ENCODE measurements at places on chromosomes 16 and 17.

DNA sequence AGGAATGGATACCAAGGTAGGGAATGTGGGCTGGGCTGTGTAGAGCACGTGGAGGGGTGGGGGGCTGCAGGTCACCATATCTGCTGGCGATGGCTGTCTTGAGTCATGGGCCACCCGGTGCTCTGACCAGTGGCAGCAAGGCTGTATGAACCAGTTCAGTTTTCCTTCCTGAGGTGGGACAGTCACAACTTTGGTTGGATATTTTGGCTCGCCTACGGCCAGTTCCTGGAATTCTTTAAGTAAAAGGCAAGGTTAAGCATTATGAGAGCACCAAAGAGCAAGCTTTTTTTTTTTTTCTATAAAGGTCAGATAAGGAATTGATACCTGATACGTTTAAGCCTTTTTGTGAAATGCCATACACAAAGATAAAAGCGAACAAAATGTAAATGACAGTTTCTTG lies 81.9 kb downstream of the USP22 start:
- no peaks in the 10 kb centered on the region for H3K27me3 ChIP-seq
- H3K4me3 ChIP-seq: no peak overlapping the region
- no peak overlapping the region for H3K27ac ChIP-seq

DNA sequence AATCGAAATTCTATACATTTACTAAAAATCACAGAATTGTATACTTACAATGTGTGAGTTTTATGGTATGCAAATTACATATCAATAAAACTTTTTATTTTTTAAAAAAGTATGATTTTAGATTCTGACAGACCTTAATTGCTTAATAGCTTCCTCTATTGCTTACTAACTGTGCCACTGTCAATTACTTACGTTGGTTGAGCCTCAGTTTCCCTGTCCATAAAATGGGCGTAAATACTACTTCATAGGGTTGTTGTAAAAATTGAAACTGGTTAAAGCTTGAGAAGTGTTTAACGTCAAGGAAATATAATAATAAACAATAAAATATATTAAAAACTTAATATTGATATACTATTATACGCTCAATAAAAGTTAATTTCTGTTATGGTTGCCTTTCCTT lies 203.4 kb downstream of the SHISA9 start:
- H3K4me1 ChIP-seq: no peaks in the 10 kb centered on the region
- DNase-seq: no peak
- H3K36me3 ChIP-seq: no peaks in the 10 kb centered on the region

- H3K4me3 ChIP-seq: no peak overlapping the region
- DNase-seq: no peak
- H3K4me1 ChIP-seq: no peaks in the 10 kb centered on the region
- no peaks in the 10 kb centered on the region for H3K27me3 ChIP-seq
- no peak overlapping the region for H3K27ac ChIP-seq
Observed at GRCh38 chr16:22623351-22623781, 112.7 kb downstream of the NPIPB5 start.

DNA sequence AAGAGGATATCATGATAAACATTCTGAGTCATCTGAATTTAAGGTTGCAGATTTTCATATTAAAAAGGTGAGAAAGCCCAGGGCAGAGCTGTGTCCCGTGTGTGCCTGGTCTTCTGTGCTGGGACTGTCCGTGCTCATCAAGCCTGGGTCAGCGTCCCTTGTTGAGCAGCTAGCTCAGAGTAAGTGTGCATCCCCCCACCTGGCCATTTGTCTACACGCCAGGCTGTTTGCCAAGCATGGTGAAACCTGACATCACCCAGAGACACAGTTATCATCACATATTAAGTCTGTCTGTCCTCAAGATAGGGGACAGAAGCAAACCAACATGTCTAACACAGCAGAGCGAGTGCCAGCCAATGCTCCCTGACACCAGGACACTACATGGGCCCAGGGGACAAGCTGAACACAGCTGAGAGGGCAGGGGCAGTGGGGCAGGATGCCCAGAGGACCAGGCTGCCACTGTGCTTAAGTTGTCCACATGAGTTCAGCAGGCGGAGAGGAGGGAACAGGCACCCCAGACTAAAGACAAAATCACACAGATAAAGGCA lies 57.9 kb upstream of the CNEP1R1 start:
- no peak overlapping the region for H3K4me3 ChIP-seq
- H3K27ac ChIP-seq: no peak overlapping the region
- H3K36me3 ChIP-seq: no peaks in the 10 kb centered on the region
- DNase-seq: no peak
- H3K27me3 ChIP-seq: no peaks in the 10 kb centered on the region

GRCh38 chr17:4165301-4166010 lies 22.5 kb downstream of the CYB5D2 start:
- no peak for DNase-seq
- H3K27ac ChIP-seq: no peak overlapping the region
- no peaks in the 10 kb centered on the region for H3K4me1 ChIP-seq
- H3K27me3 ChIP-seq: no peaks in the 10 kb centered on the region
- no peak overlapping the region for H3K4me3 ChIP-seq
- H3K36me3 ChIP-seq: peaks cover 50% of the 10 kb centered on the region

GRCh38 chr17:82985973-82986372 lies 93.4 kb upstream of the METRNL start:
- H3K4me3 ChIP-seq: no peak overlapping the region
- H3K27ac ChIP-seq: no peak overlapping the region
- H3K36me3 ChIP-seq: no peaks in the 10 kb centered on the region

- no peak overlapping the region for H3K27ac ChIP-seq
- H3K36me3 ChIP-seq: no peaks in the 10 kb centered on the region
- H3K4me3 ChIP-seq: no peak overlapping the region
- H3K4me1 ChIP-seq: no peaks in the 10 kb centered on the region
- no peaks in the 10 kb centered on the region for H3K27me3 ChIP-seq
- DNase-seq: no peak
Observed at GRCh38 chr17:43467981-43468581, 15.7 kb upstream of the DHX8 start.

GRCh38 chr16:78549366-78549765 lies 449.9 kb downstream of the WWOX start:
- no peaks in the 10 kb centered on the region for H3K27me3 ChIP-seq
- no peaks in the 10 kb centered on the region for H3K36me3 ChIP-seq
- no peak for DNase-seq
- H3K4me1 ChIP-seq: no peaks in the 10 kb centered on the region
- H3K27ac ChIP-seq: no peak overlapping the region
- no peak overlapping the region for H3K4me3 ChIP-seq
